ENCODE measurements at places on chromosomes 6 and 20. TPM values are rescaled to one million over a fixed set of nuclear protein-coding genes. Genes with fewer than 3 reads are reported as not detected.

MLIP gene
- total RNA-seq, result 1.3 TPM

GABRR2 gene
- total RNA-seq, result 0.36 TPM

XKR7 gene
- 0.14 TPM for total RNA-seq

MBOAT1 gene
- 10.7 TPM for total RNA-seq

RNF39 gene
- not detected for total RNA-seq

DNA sequence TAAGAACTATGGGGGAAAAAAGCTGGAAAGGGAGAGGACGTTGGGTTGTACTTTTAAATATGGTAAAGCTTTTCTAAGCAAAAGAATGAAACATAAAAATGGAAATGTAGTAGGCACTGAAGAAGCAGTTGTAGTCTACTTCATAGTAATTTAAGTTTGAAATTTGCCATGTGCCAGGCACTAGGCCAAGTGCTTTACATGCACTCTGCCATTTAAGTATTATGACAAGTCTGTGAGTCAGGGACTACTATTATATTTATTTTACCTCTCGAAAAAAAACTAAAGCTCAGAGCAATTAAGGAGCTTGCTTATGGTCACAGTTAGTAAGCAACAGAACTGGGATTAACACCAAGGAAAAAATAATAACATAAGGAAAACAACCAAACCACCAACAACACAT is 257.8 kb downstream of the GMDS start:
- no peaks in the 10 kb centered on the region for H3K4me1 ChIP-seq
- no peak overlapping the region for H3K4me3 ChIP-seq
- no peaks in the 10 kb centered on the region for H3K27me3 ChIP-seq
- DNase-seq, result no peak
- H3K36me3 ChIP-seq, result no peaks in the 10 kb centered on the region

- H3K4me3 ChIP-seq, result no peak overlapping the region
- DNase-seq, result no peak
- H3K27ac ChIP-seq, result no peak overlapping the region
- H3K4me1 ChIP-seq, result peaks cover 14% of the 10 kb centered on the region
- no peaks in the 10 kb centered on the region for H3K36me3 ChIP-seq
Measured at GRCh38 chr6:166057431-166057830, 110.2 kb downstream of the TBXT start.

- no peak overlapping the region for H3K27ac ChIP-seq
- no peak for DNase-seq
- no peaks in the 10 kb centered on the region for H3K36me3 ChIP-seq
- H3K27me3 ChIP-seq, result peaks cover 4% of the 10 kb centered on the region
- H3K4me3 ChIP-seq, result no peak overlapping the region
Measured at GRCh38 chr20:54093423-54094267, 23.3 kb upstream of the BCAS1 start.

GRCh38 chr20:21521596-21522480 is 8.0 kb upstream of the NKX2-2 start:
- H3K4me1 ChIP-seq, result peaks cover 21% of the 10 kb centered on the region
- peaks cover 54% of the 10 kb centered on the region for H3K27me3 ChIP-seq
- no peak overlapping the region for H3K27ac ChIP-seq
- no peaks in the 10 kb centered on the region for H3K36me3 ChIP-seq

DNA sequence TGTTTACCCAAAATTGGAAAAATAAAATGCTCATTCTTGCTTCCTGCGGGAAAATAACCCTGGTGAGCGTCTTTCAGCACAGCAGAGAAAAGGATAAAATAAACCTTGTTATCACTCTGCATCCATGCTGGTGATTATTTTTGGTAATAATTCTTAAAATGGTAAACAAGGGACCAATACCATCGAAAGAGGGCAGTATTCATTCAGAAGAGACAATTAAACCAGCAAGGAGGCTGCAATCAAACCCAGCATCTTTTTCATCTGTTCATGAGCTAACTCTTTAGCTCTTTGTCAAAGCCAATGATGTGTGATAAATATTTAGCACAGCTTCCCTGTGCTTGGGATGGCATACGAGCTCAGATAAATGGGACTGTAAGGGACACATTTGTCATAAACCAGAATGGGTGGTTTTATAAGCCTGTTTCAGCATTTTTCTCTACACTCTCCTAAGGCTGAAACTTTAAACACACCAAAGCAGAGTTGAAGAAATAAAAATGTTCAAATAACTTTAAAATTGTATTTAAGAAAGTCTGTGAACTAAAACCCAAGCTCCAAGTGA is 34.4 kb downstream of the CDH26 start:
- H3K4me1 ChIP-seq, result peaks cover 2% of the 10 kb centered on the region
- no peaks in the 10 kb centered on the region for H3K36me3 ChIP-seq
- H3K27me3 ChIP-seq, result no peaks in the 10 kb centered on the region
- no peak overlapping the region for H3K4me3 ChIP-seq
- H3K27ac ChIP-seq, result no peak overlapping the region

- peak overlapping the region; percentile 87 for H3K27ac ChIP-seq
- DNase-seq, result peak; percentile 77
- H3K4me3 ChIP-seq, result peak overlapping the region; percentile 66
- H3K4me1 ChIP-seq, result peaks cover 68% of the 10 kb centered on the region
- no peaks in the 10 kb centered on the region for H3K36me3 ChIP-seq
Measured at GRCh38 chr20:19975436-19975799, 41.7 kb upstream of the NAA20 start.

DNA sequence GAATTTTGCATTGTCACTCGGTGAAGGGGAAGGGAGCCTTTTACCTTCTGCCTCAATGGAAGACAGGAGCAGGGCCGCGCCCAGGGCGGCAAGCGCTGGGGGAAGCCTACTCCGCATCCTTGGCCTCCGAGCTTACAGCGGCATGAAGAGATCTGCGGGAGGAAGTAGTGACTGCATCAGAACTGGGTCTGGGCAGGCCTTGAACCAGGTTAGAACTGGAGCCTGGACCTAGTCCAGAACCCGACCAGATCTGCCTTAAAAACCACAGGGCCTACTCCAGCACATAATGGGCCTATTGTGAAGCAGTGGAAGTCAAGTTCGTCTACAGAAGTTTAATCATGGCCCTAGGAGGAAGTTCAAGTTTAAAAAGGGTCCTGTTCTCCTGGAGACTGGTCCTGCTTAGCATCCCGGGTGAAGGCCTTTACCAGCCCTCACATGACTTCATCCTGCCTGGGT is 3.1 kb downstream of the COL12A1 start:
- H3K4me3 ChIP-seq, result peak overlapping the region; percentile 60
- H3K36me3 ChIP-seq, result no peaks in the 10 kb centered on the region
- peaks cover 47% of the 10 kb centered on the region for H3K4me1 ChIP-seq
- DNase-seq, result no peak

GRCh38 chr6:82953871-82954270 is 111.8 kb downstream of the UBE3D start:
- no peaks in the 10 kb centered on the region for H3K27me3 ChIP-seq
- no peak overlapping the region for H3K27ac ChIP-seq
- DNase-seq, result no peak
- no peaks in the 10 kb centered on the region for H3K36me3 ChIP-seq

GRCh38 chr20:840503-840857 is 7.0 kb downstream of the FAM110A start:
- H3K27ac ChIP-seq, result no peak overlapping the region
- peaks cover 44% of the 10 kb centered on the region for H3K27me3 ChIP-seq
- H3K4me3 ChIP-seq, result no peak overlapping the region
- no peaks in the 10 kb centered on the region for H3K36me3 ChIP-seq
- no peaks in the 10 kb centered on the region for H3K4me1 ChIP-seq

DNA sequence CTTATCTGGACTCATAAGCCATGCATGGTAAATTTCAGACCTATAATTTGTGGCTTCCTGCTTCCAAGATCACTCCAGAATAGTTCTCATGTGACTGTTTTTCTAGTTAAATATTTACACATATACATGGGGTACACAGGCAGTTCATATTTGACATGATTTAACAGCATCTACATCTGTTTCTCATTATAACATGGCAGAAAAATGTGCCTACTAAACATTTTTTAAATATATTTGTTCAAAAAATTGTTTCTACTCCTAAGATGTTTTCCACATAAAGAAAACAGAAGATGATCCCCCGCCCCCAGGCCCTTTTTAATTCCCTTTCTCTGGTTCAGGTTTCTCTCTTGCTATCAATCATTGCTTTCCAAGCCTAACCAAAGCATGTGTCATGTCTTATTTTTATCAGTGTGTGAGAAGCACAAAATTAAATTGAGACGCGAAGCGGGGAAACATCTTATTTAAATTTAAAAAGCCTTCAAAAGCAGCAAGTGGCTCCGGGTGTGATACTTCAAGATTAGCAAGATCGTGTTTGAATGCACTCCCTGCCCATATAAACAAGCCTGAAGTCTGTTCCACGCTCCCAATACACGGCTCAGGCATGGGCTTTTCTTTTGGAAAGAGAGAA is 37.3 kb downstream of the IPCEF1 start:
- H3K4me1 ChIP-seq, result no peaks in the 10 kb centered on the region
- no peak overlapping the region for H3K4me3 ChIP-seq
- H3K36me3 ChIP-seq, result no peaks in the 10 kb centered on the region
- no peak overlapping the region for H3K27ac ChIP-seq
- DNase-seq, result no peak

- no peak overlapping the region for H3K27ac ChIP-seq
- no peaks in the 10 kb centered on the region for H3K36me3 ChIP-seq
Measured at GRCh38 chr20:16004108-16004854, 569.0 kb downstream of the KIF16B start.

GRCh38 chr20:46013829-46014516 is 5.3 kb downstream of the MMP9 start:
- no peaks in the 10 kb centered on the region for H3K36me3 ChIP-seq
- peaks cover 65% of the 10 kb centered on the region for H3K27me3 ChIP-seq
- peaks cover 18% of the 10 kb centered on the region for H3K4me1 ChIP-seq
- DNase-seq, result no peak
- no peak overlapping the region for H3K4me3 ChIP-seq
- no peak overlapping the region for H3K27ac ChIP-seq

DNA sequence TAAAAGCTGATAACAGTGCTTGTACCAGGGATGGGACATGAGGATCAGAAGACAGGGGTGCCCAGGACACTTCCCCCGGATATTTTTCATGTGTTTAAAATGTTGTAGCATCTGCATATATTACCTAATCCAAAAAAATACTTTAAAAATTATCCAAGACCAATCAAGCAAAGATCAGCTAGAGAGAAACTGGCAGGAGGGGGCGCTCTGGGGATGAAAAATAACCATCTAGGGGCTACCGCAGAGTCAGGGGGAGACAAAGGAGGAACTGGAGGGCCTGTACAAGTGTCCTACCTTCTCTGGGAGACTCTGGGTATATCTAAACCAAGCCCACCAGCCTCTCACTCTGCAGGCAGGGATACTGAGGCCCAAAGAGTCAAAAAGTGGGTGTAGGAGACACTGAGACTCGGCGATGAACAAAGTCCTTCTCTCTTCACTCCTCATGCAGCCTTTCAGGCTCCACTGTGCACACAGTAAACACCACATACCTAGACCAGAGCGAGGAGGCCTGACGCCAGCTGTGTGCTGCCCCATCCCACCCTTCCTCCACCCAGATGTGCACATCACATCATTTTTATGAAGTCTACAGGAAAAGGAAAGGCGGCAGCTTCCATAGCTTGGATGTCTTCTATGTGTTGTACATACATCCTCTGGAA is 9.8 kb downstream of the RIMS4 start:
- no peak overlapping the region for H3K4me3 ChIP-seq
- no peaks in the 10 kb centered on the region for H3K4me1 ChIP-seq

GRCh38 chr6:68990317-68990716 is 355.2 kb downstream of the ADGRB3 start:
- DNase-seq, result no peak
- no peak overlapping the region for H3K27ac ChIP-seq
- H3K36me3 ChIP-seq, result no peaks in the 10 kb centered on the region
- H3K27me3 ChIP-seq, result no peaks in the 10 kb centered on the region
- H3K4me3 ChIP-seq, result no peak overlapping the region

Measured in sigmoid colon (tissue), 7 donors.